Activated CD4-positive, alpha-beta T cell treated with anti-CD3 and anti-CD28 coated beads, Interleukin-2, amount 50 U/mL, for 1 hour (primary cell): ENCODE measurements at places on chromosomes 16 and 17.

DNA sequence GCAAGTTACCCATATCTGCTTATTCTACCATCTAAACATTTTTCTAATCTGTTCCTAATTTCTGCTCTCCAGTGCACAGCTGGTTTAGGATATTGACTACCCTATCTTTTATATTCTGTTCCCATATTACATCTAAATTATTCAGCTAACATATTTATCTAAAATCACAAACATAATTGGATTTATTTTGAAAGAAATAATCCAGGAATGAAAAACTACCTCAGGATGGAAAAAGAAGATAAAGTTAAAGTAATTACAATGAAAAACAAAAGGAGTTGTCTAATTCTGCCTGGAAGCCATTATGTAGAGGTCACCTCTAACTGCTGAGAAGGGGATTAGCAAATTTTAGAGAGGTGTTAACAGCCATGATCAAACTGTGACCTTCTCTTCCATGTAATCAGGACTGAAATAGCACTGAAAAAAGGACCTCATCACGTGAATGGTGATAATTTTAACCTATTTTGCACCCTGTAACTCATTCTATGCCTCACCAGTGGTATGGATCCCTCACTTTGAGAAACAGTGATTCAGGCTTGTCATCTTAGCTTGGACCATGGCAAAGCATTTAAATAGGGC is 653.3 kb downstream of the CDH11 start:
- DNase-seq, result no peak

DNA sequence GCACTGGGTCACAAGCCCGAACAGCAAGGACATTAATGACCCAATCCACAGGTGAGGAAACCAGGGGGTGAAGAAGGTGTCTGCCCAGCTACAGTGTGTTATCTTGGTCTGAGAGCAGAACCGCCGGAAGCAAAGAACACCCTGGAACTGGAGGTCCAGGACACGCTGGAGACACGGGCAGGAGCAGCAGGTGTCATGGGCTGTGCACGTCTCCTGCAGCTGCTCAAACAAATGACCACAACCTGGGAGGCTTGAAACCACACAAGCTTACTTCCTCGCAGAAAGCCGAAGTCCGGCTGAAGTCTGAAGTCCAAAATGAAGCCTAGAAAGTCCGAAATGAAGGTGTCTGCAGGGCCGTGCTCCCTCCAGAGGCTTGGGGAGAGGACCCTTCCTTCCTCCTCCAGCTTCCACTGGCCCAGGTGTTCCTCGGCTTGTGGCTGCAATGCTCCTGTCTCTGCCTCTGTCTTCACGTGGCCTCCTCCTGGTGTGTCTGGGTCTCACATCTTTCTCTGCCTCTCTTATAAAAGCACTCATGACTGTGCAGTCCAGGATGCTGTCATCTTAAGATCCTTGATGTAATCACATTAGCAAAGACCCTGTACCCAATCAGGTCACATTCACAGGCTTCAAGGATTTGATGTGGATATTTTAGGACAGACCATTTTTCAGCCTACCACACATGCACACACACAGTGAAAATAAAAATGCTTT is 351.2 kb downstream of the C16orf95 start:
- DNase-seq, result no peak

DNA sequence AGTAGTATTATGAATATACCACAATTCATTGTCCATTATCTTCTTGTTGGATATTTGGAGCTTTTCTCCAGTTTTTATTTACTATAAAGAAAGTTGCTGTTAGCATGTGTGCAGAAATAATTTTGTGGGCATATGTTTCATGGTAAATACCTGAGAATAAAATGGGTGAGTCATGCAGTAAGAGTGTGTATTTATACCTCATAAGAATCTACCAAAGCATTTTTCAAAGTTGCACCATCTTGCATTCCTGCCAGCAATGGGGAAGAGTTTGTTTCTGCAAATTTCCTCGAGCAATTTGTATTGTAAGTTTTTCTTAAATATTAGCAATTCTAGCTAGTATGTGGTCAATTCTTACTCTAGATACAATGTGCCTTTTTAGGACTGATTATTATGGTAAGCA is 7.9 kb upstream of the MON1B start:
- no peak for DNase-seq

DNA sequence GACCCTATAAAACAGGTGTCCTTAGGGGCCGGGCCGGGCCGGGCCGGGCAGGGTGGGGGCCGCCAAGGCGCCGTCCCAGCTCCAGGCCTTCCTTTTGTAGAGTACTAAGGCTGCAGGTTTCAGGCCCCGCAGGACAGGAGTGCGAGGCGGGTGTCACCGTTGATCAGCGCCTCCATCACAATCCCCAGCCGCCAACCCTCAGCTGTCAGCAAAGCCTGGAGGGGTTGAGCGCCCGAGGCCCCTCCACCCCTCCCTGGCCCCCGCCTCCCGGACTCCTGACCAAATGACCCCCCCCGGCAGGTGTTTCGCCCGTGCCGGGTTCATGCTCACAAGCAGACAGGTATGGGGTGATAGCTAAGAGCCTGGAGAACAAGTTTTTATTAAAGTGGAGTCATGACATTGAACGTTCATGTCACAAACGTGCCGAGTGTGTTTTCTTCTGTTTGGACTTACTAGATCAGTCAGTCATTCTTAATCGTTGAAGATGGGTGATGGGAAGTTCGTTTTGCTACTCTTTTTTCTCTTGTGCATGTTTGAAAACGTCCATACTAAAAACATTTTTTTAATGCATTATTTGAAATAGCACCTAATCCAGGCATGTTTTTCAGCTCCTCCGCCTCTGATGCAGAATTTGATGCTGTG is 534 bp downstream of the ARL2BP start:
- peak; percentile 16 for DNase-seq

DNA sequence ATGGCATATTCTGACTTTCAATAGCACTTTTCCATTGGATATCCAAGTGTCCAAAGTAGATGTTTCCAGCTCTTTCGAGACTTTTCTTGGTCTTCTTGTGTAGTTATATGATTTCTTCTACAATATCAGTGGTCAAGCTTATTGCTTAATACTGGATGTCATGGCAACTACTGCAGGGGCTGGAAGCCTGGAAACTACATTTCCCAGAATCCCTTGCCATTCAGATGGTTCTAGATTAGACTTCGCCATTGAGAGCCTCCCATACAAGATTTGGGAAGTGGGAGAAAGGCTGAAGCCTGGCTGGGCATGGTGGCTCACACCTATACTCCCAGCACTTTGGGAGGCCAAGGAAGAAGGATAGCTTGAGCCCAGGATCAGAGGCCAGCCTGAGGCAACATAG is 153.6 kb downstream of the C16orf95 start:
- no peak for DNase-seq

DNA sequence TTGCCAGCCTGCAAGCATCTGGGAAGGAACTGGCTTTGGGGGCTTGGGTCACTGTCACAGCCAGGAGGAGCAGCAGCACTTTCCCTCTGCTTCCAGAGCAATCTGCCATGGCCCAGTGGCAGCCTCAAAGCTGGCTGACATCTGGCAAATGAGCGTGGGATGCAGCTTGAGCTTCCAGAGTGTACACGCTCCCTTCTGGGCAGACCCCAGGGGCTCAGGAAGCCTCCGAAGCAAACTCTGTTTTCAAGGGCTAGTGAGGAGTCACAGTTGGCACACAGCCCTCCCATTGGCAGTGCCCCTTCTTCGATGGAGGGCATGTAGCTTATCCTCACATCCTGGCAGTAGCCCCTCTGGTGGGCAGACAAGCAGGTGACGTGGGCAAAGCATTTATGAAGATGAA is 249.6 kb downstream of the ENGASE start:
- DNase-seq, result no peak

DNA sequence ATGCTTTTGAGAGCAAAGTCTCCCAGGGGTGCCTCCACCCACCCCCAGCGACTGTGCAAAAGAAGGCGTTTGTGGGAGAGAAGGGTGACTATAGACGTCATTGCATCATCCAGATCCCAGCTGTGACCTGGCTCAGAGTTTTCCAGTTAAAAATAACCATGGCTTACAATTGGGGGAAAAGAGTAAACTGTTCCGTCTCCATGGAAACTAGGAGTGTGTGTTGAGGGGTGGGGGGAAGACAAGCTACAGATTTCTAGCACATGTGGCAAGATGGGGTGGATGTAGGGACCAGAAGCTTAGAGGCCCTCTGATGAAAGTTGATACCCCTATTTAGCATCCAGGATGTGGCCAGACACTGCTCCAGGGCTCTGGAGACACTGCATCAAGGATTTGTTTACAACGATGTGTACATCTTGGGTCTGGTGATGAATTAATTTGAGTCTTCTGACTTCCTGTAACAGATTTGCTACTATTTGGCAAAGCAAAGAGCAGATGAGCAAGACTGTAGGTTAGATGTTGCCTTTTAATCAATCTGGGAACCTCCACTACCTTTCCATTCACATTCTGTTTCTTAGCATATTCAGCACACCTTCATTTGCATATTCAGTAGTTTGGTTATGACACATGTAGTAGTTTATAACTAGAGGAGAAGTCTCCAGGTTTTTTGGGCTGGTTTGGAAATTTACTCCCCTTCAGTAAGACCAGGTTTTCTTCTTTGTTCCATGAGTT is 6.2 kb upstream of the DUSP14 start:
- DNase-seq, result no peak

- no peak for DNase-seq
Observed at GRCh38 chr17:5530265-5531084, 44.1 kb downstream of the MIS12 start.

- peak; percentile 59 for DNase-seq
Observed at GRCh38 chr17:47663912-47664623, 14.3 kb downstream of the KPNB1 start.

DNA sequence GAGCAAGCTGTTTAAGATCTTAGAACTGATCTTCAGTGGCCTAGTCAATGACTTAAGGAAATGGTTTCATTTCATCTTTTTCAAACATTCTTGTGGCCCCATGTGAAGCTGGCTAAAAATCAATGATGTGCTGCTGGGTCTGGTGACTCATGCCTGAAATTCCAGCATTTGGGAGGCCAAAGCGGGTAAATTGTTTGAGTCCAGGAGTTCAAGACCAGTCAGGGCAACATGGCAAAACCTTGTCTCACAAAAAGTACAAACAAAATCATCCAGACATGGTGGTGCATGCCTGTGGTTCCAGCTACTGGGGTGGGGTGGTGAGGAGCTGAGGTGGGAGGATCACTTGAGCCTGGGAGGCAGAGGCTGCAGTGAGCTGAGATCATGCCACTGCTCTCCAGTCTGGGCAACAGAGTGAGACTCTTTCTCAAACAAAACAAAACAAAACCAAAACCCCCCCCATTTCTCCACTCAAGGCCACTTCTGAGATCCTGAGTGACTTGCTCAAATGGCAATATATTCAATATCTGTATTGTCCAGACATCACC is 17.4 kb upstream of the COL1A1 start:
- no peak for DNase-seq

GRCh38 chr17:40315678-40316570 is 6.9 kb downstream of the RARA start:
- DNase-seq, result no peak

DNA sequence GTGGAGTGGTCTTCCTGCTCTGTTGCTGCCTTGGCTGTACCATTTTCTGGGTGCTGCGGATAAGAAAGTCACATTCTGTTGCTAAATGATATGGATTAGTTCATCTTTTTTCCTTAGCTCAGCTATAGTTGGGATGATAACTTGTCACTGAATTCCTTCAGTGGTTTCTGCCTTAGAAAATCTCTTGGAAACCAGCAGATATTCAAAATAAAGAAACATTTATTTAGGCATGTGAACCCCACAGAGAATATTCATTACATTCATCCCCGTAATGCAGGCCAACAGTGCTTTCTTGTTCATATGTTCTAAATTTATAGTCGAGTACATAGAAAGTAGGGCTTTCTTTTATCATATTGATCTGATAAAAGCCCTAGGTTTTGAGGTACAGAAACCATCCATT is 151.3 kb downstream of the CYB561 start:
- no peak for DNase-seq

- no peak for DNase-seq
Observed at GRCh38 chr17:27628376-27628775, 2.6 kb upstream of the LGALS9 start.

DNA sequence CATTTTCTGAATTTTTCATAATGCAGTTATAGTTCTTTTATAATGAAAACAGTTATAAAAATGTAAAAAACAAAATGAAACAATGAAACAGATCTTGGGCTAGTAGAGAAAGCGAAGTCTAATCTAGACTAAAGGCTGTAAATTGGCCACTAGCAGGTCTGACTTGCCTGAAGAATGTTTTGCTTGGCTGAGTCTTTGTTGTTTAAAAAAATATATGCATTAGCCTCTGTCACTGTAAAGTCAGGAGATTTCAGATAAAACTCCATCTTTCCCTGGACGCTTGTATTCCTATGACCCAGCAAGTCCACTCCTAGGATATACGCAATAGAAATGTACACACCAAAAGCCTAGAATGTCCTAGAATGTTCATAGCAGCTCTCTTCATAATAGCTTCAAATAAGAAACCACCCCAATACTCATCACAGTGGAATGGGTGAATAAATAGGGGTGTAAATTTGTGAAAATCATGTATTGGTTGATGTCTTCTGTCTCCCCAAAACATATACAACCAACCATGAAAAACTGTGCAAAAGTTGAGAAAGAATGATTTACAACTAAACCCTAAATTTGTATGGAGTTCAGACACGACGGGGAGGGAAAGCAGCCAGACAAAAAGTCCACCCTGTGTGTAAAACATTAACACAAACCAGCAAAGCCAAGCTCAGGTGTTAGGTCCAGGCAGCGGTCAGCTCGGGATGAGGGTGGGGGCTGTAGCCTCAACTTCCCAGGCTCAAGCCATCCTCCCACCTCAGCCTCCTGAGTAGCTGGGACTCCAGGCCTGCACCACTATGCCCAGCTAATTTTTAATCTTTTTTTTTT is 37.7 kb upstream of the MEAK7 start:
- no peak for DNase-seq

- DNase-seq, result no peak
Observed at GRCh38 chr17:29747660-29748059, 124.9 kb upstream of the CORO6 start.

DNA sequence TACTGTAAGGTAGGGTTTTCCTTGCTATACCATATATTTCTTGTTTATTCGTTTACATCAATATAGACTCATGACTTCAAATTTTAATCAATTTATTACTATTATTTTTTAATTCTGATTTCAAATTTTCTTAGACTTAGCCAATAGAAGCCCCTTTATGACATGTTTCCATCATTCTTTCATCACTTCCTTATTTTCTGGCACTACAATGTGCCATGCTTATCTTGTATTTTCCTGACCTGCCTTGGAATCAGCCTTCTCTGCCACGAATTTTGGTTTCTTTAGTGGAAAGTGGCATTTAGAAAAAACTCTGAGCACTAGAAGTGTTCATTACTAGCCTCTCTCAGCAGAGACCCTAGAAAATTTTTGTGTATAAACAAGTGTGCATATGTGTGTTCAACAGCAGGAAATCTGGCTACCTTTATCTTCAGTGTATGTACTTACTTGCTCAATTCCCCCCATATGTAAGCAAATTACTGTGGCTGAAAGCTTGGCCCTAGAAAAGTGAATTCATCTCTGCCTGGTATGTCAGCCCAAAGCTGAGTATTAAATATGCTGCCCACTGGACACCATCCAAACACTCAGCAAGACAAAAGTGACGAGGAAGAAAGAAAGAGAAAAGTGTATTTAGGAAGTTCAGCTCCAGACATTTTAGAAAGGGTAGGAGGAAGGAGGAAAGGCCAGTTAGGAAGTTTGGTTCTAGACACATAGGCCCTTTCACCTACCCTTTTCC is 4.0 kb downstream of the STXBP4 start:
- DNase-seq, result no peak

GRCh38 chr17:28511858-28512461 is 5.8 kb downstream of the FOXN1 start:
- DNase-seq, result no peak

GRCh38 chr16:649631-650030 is 466 bp downstream of the WDR90 start:
- DNase-seq, result no peak

- no peak for DNase-seq
Observed at GRCh38 chr17:58995247-58995940, 111.3 kb downstream of the TRIM37 start.
